ENCODE measurements at places on chromosomes 3 and 15.

DNA sequence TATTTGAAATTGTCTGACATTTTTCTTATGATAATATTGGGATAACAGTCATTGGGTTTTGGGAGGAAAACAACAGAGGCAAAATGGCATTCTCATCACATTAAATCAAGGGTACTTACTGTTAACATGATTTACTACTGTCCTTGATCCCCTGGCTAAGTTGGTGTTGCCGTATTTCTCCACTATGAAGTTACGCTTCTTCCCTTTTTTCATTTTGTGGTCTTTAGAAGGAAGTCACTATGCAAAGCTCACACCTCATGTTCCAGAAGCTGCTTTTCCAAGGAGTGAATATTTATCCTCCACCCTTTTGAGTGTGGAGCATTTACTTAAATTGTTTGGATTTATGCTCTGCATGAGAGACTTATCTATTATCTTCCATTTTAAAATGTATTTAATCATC is 63.7 kb downstream of the ALCAM start:
- no peak for DNase-seq

- DNase-seq = no peak
Observed at GRCh38 chr3:17638356-17638755, 104.1 kb downstream of the TBC1D5 start.

DNA sequence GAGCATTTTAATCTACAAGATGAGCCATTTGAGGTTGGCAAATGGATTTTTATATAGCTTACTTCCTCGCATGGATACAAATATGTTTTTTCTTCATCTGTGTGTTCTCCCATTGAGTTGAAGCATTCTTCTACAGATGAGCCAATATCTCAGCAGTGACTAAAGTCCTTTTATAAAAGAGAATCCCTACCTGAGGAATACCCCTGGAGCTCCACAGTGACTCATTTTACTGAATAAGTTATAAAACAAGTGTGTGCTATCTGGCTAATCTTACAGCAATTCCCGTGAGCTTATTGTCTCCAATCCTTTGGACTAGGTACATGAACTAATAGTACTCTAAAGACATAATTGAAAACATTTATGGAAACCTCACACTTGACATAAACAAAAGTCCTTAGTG is 354.2 kb upstream of the BCHE start:
- DNase-seq = no peak

DNA sequence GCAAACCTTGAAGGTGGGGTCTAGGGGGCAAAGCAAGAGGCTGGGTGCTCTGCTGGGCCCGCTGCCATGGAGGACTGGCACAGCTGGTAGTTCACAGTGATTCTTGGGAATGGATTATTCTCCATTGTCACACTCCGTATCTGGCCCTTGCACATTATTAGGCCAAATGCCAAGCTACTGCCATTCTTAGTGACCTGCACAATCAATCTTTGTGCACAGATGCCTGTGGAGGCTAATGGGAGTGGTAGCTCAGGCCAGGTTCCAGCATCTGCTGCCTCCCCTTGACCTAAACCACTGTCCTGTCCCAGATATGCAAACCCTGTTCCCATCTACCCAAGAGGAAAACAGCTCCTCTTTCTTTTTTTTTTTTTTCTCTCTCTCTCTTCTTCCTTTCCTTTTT is 67.5 kb downstream of the TIPARP start:
- DNase-seq = no peak

- no peak for DNase-seq
Observed at GRCh38 chr3:108222853-108223565, 785 bp upstream of the IFT57 start.

- no peak for DNase-seq
Observed at GRCh38 chr3:128281461-128282367, 128.4 kb downstream of the EEFSEC start.

- no peak for DNase-seq
Observed at GRCh38 chr3:139295040-139295439, 48.8 kb upstream of the MRPS22 start.

DNA sequence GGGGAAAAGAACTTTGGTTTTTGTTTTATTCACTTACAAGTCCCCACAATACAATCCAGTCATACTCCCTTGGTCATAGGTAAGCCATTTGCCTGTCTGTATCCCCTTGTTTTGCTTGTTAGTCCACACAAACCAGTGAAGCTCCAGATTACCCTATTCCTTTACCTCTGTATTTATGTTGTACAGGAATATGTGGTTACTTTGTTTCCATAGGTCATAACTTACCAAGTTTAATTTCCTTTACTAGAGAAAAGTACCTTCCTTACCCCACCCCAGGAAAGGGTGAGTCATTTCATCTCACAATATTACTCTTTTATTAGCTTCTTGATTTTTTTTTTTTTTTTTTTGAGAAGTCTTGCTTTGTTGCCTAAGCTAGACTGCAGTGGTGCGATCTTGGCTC is 113.4 kb upstream of the LRRFIP2 start:
- DNase-seq = no peak

DNA sequence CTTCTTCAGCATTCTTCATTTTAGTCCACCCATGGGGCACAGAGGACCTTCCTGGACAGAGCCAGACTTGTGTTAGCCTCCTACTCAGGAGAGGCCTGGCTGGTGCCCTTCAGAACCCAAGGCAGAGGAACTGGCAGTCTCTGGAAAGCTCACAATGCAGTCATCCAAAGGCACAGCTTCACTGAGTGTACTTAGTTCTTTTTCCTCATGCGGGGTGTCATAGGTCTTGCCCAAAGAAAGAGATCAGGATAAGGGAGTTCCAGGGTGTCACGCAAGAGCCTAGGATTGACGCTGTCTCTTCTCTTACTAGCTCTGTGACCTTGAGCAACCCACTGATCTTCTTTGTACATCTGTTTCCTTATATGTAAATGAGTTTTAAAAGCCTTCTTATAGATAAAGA is 58.7 kb downstream of the CD200 start:
- no peak for DNase-seq

- DNase-seq = no peak
Observed at GRCh38 chr3:134527037-134527436, 41.2 kb downstream of the CEP63 start.

DNA sequence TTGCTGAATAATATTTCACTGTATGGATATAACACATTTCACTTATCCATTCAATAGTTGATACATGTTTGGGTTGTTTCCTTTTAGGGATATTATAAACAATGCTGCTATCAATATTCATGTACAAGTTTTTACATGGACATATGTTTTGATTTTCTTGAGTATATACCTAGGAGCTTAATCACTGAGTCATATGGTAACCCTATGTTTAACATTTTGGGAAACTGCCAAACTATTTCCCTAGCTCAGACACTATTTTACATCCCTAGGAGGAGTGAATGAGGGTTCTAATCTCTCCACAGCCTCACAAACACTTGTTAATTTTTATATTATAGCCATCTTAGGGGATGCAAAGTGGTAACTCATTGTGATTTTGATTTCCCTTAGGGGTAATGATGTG is 66.0 kb downstream of the GPR156 start:
- DNase-seq = no peak

DNA sequence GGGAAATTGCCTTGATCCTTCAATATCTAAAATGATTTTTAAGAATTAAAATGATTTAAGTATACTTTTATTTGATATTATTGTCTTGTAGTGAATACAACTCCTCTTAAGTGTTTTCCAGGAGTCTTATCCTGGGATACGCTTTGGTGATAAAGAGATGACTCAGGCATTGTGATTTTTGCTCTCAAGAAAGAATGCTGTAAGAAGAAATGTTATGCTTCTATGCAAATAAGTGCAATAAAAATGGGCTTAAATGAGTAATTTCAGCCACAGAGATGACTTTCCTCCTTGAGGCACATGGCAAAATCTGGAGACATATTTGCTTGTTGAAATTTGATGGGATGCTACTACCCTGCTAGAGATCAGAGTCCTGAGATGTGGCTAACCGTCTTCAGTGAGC is 358.6 kb upstream of the BCHE start:
- DNase-seq = no peak

DNA sequence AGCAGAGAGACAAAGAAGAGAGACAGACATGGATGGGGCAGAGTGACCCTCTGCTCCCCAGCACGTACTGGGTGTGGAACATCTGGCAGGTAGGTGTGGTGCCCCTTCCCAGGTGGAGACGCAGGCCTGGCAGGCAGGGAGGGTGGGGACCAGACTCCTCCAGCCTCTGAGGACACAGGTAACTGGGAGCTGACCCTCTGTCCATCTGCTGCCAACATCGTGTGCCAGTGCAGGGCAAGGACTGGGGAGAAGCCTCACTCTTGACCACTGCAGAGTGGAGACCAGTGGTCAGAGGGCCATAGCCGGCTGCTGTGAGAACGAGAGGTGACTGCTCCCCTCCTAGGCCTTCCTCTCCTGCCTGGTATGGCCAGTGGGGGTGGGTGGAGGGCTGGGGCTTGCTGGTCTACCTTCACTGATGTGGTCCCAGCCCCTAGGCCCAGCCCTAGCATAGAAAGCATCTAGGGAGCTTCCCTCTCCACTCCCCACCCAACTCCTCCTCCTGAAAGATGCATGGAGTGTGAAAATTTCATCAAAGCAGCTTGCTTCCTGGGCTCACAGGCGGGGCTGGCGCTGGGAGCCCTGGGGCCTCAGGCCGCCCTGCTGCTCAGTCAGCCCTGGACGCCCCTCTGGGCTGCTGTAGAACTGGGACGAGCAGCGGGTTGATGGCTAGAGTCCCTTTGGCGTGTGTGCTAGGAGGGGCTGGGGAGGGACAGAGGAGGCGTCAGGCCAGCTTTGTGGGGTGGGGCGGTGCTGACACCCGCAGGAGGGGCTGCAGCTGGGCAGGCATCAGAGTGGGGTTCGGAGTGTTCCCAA is 90.3 kb downstream of the PLXNA1 start:
- DNase-seq = no peak

DNA sequence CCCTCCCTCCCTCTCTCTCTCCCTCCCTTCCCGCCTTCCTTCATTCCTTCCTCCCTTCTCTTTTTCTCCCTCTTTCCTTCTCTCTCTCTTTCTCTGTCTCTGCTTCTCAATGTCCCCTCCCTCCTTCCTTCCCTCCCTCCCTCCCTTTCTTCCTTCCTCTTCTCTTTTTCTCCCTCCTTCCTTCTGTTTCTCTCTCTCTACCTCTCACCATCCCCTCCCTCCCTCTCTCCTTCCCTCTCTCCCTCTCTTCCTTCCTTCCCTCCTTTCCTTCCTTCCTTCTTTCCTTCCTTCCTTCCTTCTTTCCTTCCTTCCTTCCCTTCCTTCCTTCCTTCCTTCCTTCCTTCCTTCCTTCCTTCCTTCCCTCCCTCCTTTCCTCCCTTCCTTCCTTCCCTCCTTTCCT is 504.6 kb downstream of the EPHA3 start:
- DNase-seq = no peak

DNA sequence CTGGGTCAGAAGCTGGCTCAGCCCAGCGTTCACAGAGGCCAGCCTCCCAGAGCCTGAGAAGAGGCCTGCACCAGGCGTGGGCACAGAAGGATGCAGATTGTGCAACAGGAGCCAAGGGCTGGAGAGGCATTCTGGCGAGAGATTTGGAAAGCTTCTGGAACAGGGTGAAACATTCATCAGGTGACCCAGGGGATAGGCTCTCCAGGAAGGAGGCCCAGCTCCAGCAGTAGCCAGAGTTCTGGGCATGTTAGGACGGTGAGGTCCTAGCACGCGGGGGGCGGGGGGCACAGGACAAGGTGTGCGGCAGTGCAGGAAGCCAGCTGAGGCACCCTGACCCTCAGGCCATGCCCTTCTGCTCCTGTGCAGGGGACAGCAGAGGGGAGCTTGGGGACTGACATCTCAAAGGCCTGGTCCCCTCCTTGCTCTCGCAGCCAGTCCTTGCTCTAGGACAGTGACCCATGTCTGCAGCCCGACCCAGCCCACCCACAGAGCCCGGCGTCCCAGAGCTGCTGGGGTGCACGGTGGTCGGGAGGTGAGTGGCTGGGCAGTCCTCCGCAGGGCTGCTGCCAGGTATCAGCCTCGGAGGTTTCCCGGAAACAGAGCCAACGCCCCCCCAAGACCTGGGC is 111.7 kb upstream of the KLF13 start:
- no peak for DNase-seq

- no peak for DNase-seq
Observed at GRCh38 chr3:69160107-69160506, 37.7 kb upstream of the LMOD3 start.

GRCh38 chr15:38549222-38549621 is 15.4 kb downstream of the RASGRP1 start:
- DNase-seq = no peak

DNA sequence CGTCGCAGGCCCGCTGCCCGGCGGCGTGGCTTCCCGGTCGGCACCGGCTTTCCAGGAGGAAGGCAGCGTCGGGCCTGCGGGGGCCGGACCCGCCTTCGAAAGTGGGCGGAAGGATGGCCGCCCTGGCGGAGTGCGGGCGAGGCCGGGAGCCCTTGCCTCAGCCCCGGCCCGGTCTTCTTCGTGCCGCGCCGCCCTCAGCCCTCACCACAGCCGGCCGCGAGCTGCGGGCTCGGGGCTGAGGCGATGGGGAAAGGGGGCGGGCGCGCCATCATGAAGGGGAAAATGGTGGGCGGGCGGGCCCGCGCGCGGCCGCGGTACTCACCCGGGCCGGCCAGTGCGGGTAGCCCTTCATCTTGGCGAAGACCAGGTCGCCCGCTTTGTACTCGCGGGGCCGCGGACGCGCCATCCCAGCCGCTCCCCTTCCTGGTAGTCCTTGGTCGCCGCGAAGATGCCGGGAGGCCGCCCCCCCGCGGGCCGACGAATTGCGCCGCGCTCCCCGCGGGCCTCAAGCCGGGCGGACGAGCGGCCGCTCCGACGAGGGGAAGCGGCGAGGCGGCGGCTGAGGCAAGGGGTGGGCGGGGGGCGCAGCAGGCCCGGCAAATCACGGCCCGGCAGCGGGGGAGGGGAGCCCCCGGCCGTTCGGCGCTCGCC is 489 bp downstream of the HDGFL3 start:
- no peak for DNase-seq

DNA sequence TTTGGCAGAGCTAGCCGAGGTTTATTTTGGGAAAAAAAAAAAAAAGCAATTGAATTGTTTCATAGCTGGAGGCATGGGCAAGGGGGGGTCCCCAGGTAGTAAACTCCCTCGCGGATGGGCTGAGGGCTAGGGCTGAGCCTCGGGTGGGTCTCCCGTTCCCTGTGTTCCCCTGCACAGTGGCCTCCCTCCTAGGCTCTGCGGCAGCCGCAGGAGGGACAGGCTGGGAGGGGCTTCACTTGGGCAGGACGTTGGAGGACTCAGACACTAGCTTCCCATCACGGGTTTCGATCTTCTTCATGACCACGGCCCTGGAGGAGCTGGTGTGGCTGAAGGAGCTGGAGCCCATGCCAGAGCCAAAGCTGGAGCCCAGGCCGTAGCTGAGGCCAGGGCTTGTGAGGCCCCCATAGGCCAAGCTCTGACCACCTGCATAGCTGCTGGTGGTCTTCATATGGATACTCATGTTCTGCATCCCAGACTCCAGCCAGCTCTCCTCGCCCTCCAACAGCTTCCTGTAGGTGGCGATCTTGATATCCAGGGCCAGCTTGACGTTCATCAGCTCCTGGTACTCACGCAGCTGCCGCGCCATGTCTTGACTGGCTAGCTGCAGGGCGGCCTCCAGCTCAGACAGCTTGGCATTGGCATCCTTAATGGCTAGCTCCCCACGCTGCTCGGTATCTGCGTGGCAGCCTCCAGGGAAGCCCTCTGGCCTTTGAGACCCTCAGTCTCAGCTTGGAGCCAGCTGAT is 64.0 kb upstream of the CDAN1 start:
- DNase-seq = no peak

- DNase-seq = no peak
Observed at GRCh38 chr3:100756441-100756840, 47.1 kb downstream of the TFG start.

- DNase-seq = no peak
Observed at GRCh38 chr3:61847784-61848462, 286.6 kb downstream of the PTPRG start.

GRCh38 chr3:195446359-195446758 is 3.5 kb upstream of the ACAP2 start:
- DNase-seq = no peak
